Suppressor macrophage treated with lipopolysaccharide for 4 hours (primary cell): ENCODE measurements at places on chromosomes 7 and 10.

- DNase-seq = peak; percentile 48
These were observed 2.8 kb downstream of the TFEC start for GRCh38 chr7:116027786-116028185.

DNA sequence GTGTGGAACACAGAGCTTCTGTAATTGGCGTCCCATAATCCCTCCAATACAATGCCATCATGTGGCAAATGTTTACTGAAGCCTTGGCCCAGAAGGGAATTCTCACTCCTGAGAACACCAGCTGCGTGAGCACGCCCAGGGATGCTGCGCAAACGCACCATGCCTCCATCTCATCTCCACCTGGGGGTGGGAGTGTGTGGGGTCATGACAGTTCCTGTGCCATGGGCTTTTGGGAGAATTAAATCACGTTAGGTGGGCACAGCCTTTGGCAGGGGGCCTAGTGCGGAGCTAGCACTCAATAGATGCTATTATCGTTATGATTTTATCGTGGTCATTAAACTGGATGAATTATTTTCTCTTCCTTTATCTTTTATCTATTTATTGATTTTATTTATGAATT is 15.8 kb downstream of the WDFY4 start:
- DNase-seq = no peak

GRCh38 chr7:80529362-80529761 is 17.5 kb upstream of the GNAT3 start:
- no peak for DNase-seq

GRCh38 chr7:86956567-86956966 is 102.9 kb downstream of the ELAPOR2 start:
- no peak for DNase-seq

DNA sequence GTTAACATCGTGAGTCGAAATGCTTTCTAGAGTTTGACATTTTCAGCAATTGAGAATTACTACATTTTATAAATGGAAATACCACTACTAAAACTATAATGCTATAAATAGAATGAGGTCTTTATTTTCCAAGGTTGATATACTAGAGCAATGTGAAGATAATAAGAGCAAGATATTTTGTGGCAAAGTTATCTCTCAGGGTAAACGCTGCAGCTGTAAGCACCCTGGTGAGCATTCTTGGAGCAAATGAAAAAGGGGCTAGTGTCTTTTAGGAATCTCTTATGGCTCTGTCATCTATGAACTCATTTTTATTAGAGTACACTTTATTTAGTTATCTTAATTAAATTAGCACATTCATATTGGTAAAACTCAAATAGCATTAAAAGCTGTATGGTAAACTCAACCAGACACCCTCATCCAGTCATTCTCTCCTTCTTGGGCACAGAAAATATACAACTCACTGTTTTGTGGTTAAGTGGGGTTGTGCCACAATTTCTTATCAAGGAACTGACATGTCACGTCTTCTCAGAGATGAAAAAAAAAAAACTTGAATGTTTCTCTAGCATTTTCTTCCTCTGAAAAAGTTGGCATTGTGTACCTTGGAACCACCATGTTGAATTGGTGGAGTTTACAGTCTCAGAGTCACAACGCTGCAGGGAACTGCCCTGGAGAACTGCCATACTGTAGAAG is 289.5 kb upstream of the PFKP start:
- no peak for DNase-seq

DNA sequence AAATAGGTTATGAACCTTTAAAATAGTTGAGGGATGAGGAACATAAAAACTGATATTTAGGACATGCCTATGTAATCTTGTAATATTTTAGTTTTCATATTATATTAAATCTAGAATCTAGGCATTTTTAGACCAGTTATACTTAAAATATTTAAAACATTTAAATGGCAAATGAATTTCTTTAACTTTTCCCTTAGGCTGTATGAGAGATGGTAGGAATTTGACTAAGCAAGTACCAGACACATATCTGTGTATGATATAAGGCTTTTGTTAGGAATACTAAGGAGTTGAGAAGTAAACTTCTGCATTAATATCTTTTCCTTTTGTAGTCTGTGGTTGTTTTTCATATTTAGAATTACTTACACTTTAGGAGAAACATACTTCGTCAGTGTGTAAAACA is 25.1 kb downstream of the SEPTIN7 start:
- DNase-seq = no peak

DNA sequence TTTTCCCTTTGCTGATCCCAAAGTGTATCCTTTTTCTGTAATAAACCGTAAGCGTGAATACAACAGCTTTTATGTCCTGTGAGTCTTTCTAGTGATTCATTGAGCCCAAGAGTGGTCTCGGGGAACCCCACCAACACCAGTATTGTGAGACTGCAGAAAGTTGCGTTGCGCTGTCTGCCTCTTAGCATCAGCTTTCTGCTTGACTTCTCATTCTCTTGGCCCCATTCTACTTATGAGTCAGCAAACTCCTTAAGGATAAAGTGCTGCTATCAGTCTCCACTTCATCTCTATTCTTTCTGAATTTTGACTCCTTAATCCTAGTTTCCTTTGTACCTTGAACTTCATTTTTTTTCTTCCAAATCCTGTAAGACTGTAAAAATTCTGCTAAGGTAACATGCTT is 184.3 kb upstream of the MBL2 start:
- DNase-seq = no peak

DNA sequence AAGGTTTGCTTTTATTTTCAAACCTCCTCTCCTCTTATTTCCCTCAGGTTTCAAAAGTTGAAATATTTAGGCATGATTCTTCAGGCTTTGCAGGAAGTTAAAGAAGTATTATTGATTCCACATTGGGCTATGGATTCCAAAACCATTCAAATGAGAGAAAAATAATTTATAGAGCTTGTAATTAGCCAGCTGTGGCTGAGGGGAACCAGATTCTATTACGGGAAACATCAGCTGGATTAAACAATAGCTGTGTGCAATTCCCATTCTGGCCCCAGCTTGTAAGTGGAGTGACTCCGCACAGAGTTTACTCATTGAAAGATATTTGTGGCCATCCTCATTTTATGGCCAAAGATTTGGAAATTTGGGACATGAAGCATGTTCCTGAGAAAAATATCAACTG is 77.0 kb upstream of the PHYHIPL start:
- DNase-seq = no peak

DNA sequence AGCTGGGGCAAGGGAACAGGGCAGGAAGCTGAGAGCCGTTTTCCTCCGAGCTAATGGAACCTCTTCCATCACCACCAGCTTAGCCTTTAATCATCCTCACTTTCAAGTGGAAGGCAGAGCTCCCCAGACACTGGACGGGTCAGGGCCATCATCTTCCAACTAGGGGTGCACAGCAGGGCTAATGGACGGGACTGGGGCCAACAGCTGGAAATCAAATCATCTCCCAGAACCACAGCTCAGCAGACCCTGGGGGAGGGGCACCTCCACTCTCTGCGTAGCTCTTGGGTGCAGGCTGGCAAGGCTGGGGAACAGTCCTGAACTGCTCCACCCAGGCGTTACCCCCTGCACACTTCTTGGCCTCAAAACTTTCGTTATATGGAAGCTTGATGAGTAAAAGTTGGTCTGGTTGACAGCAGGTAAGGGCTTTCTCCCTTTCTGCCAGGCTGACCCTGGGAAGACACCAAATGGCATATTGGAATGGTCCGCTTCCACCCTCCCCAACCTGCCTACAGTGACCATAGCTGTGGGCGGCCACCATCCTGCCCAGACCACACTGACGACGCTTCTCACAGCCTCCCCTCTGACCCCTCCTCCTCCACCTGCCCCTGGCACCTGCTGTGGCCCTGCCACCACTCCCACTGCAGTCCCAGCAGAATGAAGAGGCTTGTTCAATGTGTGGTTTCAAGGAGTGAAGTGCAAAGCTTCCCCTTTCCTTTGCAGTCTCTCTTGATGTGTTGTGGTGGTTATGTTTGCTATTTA is 51.7 kb upstream of the RET start:
- no peak for DNase-seq

GRCh38 chr7:90951986-90952954 is 312.0 kb upstream of the FZD1 start:
- no peak for DNase-seq

DNA sequence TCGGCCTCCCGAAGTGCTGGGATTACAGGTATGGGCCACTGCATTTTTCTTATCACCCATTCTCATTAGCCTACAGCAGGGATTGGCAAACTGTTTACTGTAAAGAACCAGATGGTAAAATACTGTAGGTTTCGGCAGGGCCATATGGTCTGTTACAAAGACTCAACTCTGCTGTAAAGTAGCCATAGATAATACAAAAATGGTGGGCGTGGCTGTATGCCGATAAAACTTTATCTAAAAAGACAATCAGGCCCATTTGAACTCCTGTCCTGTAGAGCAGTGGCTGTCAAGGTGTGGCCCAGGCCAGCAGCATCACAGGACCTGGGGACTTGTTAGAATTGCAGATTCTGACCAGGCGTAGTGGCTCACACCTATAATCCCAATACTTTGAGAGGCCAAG is 134.3 kb downstream of the CUX1 start:
- no peak for DNase-seq

- DNase-seq = peak; percentile 71
These were observed 69.6 kb downstream of the ATXN7L1 start for GRCh38 chr7:105806592-105807447.

DNA sequence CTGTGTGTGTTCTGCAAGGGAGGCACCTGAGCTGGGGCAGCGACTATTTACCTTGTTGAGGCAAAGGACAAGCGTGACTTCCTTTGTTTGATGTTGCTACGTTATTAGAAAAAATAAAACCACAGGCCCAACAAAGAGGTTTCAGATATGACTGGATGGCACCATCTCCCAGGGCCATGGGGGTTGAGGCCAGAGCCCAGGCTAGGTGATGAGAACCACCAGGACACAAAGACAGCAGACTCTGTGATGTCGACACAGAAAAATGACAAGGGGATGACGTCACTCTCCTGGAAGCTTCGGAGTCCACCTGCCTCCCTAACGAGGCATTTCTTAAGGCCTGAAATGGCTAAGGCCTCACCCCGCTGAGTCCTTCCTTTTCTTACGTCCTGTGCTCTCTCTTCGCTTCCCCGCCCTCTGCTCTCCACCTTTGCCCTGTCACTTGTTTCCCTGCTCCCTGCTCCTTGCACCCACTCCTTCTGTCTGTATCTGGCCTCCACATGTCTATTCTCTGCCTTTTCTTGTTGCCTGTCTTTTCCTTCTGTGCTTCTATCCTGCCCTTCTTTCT is 83.0 kb upstream of the ADRB1 start:
- DNase-seq = no peak

- DNase-seq = peak; percentile 20
These were observed 63.3 kb upstream of the IL6 start for GRCh38 chr7:22663721-22664120.

DNA sequence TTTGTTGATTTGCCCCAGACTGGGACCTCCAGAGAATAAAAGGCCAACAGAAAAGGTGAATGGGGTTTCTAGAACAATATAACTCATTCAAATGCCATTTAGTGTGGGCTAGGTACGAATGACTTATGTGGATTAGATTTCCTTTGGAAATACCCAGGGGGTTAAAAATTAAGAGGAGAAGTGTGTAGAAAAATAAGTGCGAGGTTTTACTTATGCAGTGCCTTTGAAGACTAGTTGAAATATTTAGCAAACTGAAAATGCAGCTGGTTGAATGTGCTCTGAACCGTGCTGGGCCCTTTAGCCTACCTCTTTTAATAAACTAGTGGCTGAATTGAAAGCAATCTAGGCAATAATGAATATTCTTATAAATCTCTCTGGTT is 180.6 kb downstream of the LRMDA start:
- no peak for DNase-seq

DNA sequence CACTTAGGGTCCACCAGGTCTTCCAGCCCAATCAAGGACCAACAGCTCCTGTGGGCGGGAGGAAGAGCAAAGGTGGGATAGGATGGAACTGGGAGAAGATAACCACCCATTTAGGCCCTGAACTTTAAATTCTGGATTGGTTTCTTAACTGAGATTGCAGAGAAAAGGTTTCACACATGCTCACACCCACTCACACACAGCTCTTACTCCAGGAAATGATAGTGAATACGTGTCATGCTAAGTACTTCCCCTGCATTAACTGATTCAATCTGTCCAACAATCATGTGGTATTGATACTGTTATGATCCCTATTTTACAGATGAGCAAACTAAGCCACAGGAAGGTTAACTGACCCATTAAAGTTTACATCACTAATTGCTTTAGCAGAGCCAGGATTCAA is 4.6 kb upstream of the CYP3A4 start:
- DNase-seq = peak; percentile 40

GRCh38 chr7:150363872-150364271 is 4.8 kb upstream of the REPIN1 start:
- DNase-seq = peak; percentile 83

DNA sequence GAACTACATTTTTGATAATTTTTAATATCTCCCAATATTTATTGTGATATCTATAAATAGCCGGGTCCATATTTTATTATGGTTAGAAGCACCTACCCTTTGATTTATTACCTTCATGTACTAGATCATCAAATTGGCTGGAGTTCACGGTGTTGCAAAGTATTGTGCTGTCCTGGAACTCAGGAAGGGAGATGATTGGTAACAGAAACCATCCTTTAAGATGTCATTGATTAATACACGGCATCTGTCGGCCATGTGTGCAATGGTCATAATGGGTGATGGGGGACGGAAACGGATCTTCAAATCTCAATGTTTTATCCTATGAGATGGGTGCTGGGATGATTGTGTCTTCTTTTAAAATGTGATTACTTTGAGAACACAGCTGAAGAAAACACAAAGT is 157.0 kb downstream of the NEBL start:
- DNase-seq = no peak

DNA sequence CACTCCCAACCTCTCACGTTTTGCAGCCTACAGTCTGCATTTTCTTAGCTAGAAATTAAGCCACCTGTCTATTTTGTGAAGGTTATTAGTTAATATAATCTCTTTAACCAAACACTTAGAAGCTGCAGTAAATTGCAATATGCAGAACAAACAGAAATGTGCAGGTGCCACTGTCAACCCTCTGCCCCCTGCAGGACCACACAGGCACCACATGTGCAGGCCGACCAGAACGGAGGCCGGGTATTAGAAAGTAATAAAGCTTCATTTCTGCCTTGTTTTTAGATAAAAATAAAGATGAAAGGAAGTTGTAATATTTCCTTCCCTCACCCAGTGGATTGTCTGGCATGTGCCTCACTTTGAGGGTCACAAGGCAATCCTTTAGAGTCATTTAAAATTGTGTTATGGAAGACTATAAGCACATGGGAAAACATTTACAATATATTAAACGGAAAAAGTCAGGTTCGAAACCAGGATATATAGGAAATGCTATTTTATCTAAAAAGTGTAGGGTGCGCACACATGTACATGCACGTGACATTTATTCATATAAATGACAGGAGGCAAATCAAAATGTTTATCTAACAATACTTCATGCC is 158.2 kb downstream of the ARHGAP12 start:
- peak; percentile 68 for DNase-seq

GRCh38 chr10:104101902-104102301 is 16.2 kb upstream of the COL17A1 start:
- no peak for DNase-seq

- DNase-seq = no peak
These were observed 6.8 kb downstream of the SLC25A13 start for GRCh38 chr7:96315125-96315512.

DNA sequence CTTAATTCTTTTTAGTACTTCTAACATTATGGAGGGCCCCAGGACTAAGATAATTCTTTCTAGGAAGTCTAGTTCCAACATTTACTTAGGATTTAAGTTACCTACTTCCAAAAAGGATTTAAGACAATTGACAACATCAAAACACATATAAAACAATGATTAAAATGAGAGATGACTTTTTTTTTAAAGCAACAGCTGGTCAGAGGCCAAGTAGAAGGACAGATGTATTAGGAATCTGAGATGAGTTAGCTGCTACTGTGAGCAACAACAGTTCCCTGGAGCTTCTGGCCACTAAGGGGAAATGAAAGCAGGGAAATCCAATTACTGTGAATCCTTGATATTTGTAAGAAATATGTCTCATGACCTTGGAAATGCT is 222.3 kb downstream of the PHTF2 start:
- DNase-seq = peak; percentile 44
